ENCODE measurements at places on chromosomes 4 and X.

DNA sequence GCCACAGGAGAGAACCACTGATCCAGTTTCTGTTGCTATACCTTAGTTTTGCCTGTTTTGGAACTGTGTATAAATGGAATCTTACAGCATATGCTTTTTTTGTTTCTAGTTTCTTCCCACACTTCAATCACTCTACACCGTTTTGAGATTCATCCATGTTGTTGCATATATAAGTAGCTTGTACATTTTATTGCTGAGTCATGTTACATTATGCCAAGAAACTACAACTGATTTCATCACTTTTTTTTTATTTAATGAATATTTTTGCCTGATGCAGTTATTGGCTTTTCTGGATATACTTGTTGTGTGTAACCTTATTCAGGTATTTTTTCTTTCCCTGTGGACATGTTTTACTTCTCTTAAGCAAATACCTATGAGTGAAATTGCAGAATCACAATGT lies 1135.9 kb downstream of the RAPGEF2 start:
- no peak for DNase-seq

DNA sequence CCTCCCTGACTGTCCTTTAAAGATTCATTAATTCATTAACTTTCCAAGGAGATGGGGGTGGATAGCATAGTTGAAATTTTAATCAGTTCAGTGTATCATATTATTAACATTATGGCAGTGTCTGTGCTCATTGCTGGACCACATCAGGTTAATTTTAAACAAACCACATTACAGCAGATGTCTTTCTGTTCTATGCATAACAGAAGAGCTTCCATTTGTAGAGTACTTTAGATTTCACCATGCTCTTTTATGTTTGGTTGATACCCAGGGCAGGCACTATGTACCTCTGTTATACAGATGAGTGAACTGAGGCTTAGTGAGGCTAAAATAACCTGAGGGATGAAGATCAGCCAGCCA lies 41.1 kb downstream of the AFF2 start:
- DNase-seq: no peak

GRCh38 chr4:127311371-127311770 lies 321.4 kb upstream of the INTU start:
- no peak for DNase-seq

GRCh38 chr4:103306870-103307375 lies 108.8 kb upstream of the CENPE start:
- no peak for DNase-seq

DNA sequence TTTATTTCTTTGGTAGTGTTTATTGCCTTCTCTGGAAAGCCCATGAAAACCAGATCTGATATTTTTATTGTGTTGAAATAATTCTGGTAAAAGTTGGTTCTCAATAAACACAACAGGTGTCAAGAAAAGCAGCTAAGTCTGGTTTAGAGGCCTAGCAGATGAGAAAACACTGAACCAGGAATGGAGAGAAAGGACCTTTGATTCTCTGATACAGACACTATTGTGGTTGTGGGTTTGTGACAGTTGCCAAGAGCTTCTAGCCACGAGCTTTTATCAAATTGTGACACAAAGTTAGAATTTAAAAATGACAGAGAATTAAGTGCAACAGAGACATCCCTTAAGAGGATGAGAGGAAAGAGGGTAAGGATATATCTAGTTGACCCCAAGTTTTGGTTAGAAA lies 42.6 kb downstream of the DDIT4L start:
- no peak for DNase-seq

- no peak for DNase-seq
Observed at GRCh38 chr4:81687471-81687870, 215.8 kb upstream of the RASGEF1B start.

DNA sequence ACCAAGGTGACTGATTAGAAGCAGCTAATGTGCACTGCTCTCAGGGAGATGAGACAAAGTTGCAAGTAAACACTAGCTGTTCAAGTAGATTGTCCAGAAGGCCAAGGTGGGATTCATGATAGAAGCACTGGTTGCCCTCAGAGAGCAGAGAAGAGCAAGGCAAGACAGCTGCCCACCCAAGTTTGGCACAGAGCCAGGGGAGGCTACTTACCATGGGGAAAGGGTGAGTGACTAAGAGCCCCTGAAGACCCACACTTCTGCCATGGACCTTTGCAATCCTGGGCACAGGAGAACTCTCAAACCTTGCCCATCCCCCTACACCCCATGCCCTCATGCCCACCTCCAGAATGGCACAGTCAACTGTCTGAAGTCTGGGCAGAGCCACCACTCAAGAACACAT lies 68.3 kb downstream of the SPIN4 start:
- DNase-seq: no peak
